ENCODE measurements at places on chromosomes 1 and 21. TPM values are rescaled to one million over a fixed set of nuclear protein-coding genes. Genes with fewer than 3 reads are reported as not detected.

The TTLL10 gene
- total RNA-seq: not detected

The TXNDC12 gene
- total RNA-seq: 15.3 TPM

The ATAD3C gene
- total RNA-seq: 0.62 TPM

The S100A7A gene
- not detected for total RNA-seq

The BNIPL gene
- 0.16 TPM for total RNA-seq

The NEGR1 gene
- 40.9 TPM for total RNA-seq

The DMRTB1 gene
- total RNA-seq: not detected
